Stimulated activated CD8-positive, alpha-beta memory T cell treated with anti-CD3 and anti-CD28 coated beads, Interleukin-7, amount 100 ng/mL, for 1 hour (primary cell): ENCODE measurements at places on chromosomes 3 and 15.

DNA sequence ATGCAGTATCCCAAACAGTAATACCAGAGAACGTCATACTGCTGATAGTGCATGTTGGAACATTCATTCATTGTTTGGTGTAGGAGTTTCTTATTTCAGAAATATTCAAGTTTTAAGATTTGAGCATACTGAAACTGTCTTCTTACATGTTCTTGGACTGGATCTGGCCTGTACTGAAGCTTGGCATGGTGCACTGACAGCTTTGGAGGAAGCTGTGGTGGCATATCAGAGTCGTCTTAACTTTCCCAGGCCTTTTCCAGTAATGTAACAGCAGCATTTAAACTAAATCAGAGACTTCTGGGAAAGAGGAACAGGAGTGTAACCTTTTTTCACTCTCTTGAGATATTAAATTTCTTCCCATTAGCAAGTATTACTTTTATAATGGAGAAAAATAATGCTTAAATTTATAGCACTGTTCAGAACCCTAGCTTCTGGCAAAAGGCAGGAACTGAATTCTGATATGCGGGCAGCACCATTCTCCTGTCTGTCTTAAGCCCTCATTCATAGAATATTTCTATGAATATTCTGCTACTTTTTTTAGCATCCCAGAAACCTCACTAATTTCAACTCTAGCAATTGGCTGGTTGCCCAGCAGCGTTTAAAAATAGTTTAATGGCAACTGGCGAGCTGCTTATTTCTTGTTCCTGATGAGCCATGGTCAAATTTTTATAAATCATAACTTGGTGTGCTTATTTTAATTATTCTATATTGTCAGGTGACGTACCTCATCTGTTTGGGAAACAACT, 31.1 kb downstream of the DNAJC13 start:
- no peak for DNase-seq

DNA sequence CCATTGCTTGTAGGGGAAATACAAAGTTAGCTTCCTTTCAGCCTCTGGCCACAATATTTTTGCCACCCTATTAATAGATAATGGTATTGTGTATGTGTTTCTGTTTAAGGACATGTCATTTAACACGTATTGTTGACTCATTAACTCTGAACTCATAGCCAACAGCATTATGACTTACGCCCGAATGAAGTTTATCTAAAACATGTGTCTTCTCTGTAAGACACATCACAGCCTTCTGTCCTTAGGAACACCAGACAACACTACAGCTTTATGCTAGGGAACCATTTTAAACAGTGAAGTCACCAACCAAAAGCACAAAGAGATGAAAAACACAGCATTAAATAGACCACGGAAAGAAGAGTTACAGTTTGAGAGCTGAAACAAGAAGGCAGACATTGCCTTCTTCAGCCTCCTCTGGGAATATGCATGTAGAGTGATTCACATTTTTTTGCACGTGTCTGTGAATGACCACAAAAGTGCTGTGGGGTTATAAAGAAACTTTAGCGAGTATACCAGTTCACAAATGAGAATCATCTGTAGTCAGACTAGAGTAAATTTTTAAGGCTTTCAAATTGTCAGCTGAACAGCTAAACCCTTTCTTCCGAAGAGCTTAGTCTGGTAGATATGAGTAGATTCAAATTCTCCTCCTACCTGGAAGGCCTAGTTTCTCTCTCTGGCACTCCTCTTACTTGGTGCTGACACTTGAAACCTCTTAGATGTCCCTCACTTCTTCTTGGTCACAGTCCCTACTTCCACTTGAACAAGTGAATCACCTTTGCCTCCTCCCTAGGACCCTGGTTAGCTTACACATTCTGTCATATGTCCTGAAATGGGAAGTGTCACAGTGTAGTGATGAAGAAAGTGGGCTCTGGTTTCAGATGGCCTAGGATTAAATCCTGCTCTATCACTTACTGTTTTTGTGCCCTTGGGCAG, 32.2 kb downstream of the MCTP2 start:
- DNase-seq: no peak

- no peak for DNase-seq
These were observed 30.6 kb downstream of the FLNB start for GRCh38 chr3:58038675-58039292.

DNA sequence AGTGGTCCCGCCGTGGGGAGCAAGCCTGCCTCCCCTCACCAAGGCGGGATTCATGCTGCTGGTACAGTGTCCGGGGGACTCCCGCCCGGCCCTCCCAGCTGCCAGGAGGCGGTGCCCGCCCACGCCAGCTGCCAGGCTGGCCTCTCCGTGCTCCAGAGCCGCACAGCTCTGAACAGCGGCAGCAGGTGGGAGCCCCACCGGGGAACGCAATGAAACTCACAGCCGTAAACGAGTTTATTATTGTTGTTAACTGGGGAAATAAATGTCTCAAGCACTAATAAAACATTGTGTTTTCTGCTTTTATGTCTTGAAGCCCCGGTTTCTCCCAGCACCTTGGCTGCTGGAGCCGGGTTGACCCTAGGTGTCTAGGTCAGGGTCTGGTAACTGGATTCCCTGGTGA, 317.7 kb upstream of the TLE3 start:
- DNase-seq: no peak

DNA sequence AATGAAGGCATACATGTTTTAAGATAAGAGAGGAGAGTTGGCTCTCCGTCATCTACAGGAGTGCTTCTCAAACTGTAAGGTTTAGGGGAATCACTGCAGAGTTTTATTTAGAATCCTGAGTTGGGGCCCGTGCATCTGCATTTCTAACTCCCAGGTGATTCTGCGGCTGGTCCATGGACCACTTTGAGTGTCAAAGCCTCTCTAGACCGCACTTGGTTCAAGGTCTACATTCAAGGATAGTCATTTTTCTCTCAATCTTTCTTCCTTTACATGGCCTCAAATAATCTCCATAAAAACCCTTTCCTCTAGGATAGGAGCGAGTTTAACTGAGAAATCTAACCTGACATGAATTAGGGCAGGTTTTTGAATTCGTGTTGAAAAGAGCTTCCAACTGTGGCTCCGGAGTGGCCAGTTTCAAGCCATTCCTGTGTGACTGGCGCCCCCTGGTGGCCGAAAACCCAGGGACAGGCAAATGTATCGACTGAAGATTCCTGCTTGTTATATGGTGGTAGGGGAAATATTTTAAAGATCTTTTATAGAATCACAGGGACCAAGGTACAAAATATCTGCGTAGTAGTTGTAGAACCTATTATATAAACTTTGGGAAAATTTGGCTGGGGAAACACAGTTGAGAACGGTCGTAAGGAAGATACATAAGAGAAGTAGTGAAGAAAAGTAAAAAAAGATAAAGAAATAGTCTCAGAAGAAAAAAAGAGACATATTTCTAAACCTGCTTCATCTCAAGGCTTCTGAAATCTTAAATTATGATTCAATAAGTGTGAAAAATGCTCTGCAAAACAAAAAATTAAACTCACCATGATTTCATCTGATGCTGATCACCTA, 11.9 kb downstream of the GABRR3 start:
- DNase-seq: peak; percentile 97

DNA sequence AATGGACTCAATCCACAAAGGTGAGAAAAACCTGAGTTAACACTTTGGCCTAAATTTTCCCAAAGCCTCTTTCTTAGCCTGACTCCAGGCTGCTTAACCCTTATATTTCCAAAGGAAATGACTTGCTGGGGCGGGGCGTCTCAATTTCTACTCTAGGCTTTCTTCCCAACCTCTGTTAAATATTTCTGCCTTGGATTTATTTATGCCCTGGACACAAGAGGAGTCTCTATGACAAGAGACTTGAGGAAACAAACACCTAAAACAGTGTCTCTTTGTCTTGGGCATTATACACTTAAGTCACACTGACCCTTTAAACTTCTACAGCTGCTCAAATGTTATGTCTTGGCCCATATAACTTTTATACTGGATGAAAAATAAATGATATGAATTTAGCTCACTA, 28.3 kb upstream of the AP4E1 start:
- no peak for DNase-seq

GRCh38 chr15:74443100-74443909, 9.5 kb upstream of the SEMA7A start:
- no peak for DNase-seq
